ENCODE measurements at places on chromosomes 2 and 18. TPM values are rescaled to one million over a fixed set of nuclear protein-coding genes. Genes with fewer than 3 reads are reported as not detected.

- no peak for DNase-seq
These were observed 237.5 kb downstream of the NDUFA10 start for GRCh38 chr2:239787538-239788050.

GRCh38 chr2:8090748-8091700 is 590.8 kb upstream of the ID2 start:
- peak; percentile 97 for DNase-seq

- peak; percentile 12 for DNase-seq
These were observed 46.1 kb downstream of the CDCA7 start for GRCh38 chr2:173400760-173401159.

ABCB11 gene
- total RNA-seq, result not detected

TUBA4B gene
- not detected for total RNA-seq

DNA sequence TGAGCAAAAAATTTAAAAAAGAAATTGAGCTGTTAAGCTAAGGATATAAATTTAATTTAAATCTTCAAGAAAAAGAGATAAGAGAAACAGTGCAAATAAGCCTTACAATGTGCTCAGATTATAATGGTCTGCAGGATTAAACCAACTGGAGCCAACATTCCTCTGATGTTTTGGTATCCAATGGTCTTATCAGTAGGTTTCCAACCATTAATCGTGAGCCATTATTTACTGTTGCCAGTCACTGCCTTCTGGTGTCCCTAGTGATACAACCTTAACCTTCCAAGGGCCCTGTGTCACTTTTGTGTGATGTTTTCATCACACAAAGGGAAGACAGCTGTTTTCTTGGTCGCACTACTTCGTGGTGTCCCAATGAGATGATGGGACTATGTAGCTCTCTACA is 134.5 kb upstream of the CTAGE1 start:
- peak; percentile 20 for DNase-seq

DNA sequence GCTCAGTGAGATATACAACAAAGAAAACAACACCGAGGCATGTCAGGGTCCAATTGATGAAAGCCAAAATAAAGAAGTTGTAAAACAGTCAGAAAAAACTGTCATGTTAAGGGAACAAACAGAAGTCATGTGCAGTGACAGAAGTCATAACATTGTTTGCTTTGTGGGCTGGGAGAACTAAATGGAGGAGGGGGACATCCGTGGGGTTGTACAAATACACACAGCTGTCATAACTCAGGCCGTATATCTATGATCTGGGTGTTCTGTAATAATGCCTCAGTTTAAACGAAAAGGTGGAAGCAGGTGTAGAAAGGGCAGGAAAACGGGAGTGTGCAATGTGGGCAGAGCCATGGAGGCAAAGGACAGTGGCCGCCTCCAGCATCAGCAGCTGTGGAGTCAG is 27.3 kb downstream of the TIMM21 start:
- DNase-seq, result no peak

DNA sequence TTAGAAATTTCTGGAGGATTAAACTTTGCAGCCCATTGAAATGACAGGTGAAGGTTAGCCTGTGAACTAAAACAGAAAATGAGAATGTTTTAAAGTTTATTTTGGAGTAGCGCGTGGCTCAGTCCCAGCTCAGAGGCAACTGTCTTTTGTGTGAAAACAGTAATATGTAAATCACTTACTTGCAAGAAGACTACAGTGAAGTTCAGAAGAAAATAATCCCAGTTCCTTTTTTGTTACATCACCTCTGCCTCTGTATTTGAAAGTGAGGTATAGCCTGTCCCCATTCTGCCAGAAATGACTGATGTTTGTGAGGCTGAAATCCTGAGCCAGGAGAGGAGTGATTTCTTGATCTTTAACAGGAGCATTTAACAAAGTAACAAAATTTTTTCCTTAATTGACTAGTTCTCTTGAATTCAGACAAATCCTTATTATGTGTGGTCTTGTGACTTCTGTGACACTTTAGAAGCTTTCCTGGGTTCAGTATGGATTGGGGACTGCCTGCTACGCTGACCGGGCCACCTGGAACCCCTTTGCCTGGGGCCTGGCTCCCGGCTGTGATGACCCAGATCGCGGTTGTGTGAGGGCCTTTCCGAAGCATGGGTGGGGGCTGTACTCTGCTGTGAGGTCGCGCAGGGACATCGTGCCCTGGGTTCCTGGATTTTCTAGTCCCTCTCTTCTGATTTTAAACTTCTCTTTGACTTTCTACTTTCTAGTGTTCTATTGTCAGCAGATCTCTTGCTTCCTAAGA is 24.3 kb downstream of the TRAPPC12 start:
- DNase-seq, result no peak

DNA sequence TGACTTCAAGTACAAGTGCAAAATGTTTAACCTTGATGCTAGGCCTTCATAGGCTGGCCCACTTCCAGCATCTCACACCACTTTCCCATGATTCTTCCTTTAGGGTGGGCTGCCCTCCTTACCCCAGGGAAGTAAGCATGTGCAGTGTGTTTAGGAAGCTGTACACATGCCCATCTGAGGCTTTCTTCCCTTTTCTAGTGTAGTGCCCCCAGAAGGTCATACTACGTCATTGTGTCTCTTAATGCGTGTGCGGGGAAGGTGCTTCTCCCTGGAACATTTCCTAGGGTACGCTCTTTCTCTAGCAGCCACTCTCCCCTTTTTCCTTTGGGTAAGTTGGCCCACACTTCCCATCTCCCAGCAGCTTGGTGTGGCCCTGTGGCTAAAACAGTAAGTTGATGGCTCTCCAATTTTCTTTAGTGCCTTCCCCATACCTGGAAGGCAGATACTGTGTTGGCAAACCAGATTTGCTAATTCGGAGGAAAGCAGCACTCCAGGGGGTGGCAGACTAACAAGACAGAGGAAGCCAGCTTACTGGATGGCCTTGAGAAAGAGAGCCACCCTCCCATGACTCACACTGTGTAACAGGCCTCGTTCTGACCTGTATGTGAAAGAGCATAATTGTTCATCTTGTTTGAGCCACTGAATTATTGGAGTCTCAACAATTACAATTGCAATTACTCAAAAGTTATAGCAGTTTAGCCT is 1.1 kb upstream of the SULT6B1 start:
- DNase-seq, result peak; percentile 84

SCYGR4 gene
- total RNA-seq, result not detected

DNA sequence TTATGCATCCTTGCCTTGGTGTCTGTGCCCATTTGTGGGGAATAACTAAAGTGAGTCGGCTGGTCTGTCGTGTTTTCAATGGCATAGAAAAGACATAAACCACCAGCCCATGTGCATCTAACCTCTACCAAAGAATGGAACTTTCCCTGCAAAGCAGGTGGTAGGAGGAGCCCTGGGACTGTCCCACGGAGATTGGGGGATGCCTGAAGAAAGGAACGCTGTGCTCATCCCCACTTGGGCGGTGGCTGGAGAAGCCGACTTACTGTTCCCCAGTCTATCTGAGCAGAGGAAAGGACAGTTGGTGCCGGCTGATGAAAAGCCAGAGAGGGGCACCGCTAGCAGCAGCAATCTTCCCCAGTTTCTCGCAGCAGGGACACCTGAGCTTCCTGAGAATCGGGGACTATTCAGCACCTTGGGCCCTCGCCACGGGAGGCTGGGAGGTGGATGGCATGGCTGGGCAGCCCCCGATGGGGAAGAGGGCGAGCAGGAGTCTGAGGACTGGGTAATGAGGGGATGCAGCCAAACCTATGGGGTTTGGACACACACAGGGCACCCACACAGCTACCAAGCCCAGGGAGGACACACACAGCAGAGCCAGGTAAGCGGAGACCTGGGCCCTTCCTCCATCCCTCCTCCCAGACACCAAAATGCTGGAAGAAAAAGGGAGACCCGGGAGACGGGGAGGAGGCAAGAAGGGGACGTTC is 53.7 kb upstream of the AGAP1 start:
- DNase-seq, result no peak

DCC gene
- total RNA-seq, result not detected

- no peak for DNase-seq
These were observed 50.9 kb upstream of the SPATS2L start for GRCh38 chr2:200255549-200255948.

All from LHCN-M2 (cell line).